GM23338 (cell line): ENCODE measurements at places on chromosomes 6 and 20.

- peak; percentile 82 for DNase-seq
Measured at GRCh38 chr20:17431621-17432364, 99.4 kb downstream of the BFSP1 start.

DNA sequence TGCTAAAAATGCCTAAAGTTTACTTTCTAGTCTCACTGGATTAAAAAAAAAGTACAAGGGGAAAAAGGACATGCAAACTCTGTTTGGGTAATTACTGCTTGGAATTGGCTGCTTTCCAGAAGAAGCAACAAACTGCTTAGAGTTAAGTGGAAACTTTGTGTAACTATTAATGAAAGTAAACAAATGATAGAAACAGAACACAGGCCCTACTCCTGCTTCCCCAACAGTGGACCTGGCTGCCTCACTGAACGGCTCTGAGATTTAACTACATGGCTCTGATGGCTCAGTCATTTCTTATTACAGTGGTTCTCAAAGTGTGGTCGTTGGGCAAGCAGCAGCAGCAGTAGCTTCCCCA is 108.5 kb downstream of the MAN1A1 start:
- DNase-seq, result no peak

GRCh38 chr6:116218172-116218633 is 35.7 kb downstream of the TSPYL4 start:
- DNase-seq, result no peak

DNA sequence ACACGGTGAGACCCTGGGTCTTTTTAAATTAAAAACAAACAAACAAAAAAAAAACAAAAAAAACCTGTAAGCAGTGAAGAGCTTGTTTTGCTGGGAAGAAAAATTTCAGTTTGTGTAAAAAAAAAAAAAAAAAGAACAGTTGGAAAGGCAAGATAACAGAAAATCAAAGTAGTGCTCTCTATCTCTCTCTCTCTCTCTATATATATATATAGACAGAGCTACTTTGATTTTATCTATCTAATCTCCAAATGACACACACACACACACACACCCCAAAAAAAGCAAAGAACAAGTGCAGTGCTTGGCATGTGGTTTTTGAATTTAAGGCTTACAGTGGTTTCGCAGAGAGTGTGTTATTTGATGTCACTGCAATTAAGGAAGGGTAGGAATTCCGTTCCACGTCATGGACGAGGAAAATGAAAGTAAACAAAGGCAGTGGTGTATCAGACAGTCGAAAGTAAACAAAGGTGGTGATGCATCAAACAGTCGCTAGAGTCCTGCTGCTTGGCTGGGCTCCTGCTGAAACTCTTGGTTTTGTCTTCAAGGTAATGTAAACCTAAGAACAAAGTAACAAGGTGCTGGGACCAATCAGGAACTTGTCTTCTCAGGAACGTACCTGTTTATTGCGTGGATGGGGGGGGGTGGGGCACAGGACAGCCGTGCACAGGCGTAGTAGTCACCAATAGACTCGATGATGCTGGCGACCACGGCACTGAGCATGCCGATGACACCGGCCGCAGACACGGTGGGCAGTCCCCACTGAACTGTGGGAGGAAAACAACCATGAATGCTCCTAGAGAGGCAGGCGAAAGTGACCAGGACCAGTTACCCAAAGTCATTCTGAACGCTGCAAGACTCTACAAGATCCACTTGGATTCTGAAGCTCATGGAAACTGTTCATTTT is 131.8 kb downstream of the SLC23A2 start:
- peak; percentile 45 for DNase-seq

DNA sequence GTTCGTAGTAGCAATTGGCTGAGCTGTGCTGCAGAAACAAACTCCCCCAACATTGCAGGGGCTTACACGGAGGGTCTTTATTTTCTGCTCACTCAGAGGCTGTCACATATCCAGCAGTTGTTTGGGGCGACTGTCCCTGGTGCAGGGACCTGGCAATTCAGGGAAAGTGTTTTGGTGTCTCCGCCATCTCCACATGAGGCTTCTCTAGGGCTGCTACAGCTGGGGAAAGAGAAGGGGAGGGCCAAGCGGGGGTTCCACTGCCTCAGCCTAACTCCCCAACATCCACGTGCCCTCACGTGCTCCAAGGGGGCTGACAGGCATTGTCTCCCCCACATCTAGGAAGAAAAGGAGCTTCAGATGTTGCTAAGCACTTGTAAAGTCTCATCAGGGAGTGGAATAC is 61.3 kb upstream of the NXT1 start:
- DNase-seq, result no peak

DNA sequence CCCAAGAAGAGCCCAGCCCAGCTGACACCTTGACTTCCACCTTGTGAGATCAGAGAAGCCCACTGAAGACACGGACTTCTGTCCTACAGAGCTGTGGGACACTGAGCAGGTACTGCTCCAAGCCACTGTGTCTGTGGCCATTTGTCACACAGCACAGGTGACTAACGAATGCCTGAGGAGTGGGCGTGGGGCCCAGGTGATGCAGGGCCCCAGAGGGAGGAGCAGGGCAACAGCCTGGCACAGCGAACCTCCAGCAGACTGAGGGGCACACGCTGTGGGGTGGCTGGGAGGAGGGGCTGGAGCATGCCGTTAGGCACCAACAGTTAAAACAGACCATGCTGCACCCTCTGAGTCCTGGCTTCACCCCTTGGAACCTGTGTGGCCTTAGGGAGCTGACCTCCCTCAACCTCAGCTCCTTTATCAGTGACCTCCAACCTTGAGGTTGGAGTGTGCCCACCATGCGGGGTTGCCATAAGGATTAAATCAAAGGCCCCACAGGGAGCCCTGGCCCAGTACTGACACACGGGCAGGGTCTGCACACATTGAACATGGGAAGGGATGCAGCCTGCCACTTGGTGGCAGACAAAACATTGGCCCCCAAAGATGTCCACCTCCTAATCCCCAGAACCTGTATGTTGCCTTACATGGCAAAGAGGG is 119.9 kb upstream of the CST7 start:
- DNase-seq, result no peak

DNA sequence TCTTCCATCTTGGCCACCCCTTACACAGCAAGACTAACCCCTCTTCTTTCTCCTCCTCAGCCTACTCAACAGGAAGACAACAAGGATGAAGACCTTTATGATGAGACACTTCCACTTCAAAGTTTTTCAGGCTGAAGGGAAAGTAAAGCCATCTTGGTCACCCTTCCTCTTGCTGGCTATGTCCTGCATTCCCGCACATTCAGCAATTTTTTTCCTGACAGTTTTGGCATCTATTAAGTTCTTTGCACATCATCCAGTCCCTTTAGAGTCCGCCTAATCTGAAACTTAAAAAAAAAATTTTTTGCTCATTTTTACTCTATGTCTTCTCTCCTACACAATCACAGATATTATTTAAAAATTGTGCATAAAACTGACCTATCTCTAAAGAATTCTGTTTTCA is 493.4 kb downstream of the LMBRD1 start:
- DNase-seq, result no peak

DNA sequence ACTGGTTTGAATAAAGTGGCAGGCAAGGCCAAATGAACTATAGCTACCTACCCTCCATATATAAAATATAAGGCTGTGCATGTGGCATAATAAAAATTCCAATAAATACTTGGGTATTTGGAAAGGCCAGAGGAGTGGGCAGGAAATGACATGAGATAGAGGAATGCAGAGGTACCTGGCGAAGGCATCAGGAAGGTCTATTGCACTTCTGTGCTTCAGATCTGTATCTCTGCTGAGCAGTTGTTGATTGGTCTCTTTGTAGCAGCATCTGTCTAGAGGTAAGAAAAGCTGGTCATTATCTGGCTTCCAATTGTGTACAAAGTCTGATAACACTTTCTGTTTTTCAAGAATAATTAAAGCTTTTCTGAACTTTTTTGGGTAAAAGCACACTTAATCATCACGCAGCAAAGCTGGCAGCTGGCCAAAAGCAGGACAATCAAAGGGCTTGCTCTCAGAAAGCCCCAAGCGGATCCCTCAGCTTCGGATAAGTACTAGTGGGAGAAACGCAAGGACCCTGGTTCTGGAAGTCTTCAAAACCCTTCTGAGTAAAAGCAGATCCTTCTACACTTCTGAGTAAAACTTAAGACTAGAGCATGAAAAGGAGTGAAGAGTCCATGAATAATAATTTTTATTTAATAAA is 120.1 kb upstream of the TCF21 start:
- DNase-seq, result no peak

GRCh38 chr6:39812853-39813533 is 20.8 kb downstream of the DAAM2 start:
- no peak for DNase-seq

DNA sequence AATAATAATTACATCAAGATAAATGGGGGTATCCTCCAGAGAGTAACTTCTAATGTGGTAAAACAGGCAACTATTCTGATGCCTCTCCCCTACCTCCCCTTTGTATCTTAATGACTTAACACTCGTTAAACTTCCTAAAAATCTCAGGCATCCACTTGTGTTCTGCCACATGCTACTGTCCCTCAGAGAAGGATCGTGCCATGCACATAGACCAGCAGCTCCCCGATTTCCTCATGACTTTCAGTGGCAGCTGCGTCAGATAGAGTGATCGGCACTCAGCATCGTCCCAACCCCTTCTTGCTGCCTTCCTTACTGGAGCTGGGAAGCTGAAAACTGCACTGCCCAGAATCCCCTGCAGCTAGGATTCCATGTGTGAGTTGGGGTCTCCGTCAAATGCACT is 32.1 kb downstream of the RIPOR2 start:
- DNase-seq, result no peak

- no peak for DNase-seq
Measured at GRCh38 chr6:169292338-169293124, 38.9 kb upstream of the THBS2 start.

- no peak for DNase-seq
Measured at GRCh38 chr6:4402477-4402976, 267.2 kb upstream of the ECI2 start.

GRCh38 chr20:17525650-17526049 is 5.5 kb downstream of the BFSP1 start:
- peak; percentile 79 for DNase-seq

GRCh38 chr6:91415031-91415605 is 828.2 kb upstream of the MAP3K7 start:
- no peak for DNase-seq

GRCh38 chr6:112307707-112308106 is 39.4 kb upstream of the RFPL4B start:
- DNase-seq, result no peak

DNA sequence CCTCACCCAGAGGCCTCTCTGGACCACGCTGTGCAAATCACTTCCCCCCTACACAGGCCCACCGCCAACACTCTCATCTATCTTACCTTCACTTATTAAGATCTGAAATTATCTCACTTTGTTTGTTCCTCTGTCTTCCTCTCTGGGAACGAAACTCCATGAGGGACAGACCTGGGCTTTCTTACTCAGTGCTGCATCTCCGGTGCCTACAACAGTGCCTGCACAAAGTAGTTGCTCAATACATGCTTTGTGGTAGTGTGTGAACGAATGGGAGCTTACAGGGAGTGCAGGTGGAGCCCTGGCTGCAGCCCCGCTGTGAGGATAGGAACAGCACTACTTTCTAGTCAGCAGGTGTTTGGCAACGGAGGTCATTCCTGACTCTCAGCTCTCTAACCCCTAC is 5.3 kb downstream of the CASS4 start:
- no peak for DNase-seq

DNA sequence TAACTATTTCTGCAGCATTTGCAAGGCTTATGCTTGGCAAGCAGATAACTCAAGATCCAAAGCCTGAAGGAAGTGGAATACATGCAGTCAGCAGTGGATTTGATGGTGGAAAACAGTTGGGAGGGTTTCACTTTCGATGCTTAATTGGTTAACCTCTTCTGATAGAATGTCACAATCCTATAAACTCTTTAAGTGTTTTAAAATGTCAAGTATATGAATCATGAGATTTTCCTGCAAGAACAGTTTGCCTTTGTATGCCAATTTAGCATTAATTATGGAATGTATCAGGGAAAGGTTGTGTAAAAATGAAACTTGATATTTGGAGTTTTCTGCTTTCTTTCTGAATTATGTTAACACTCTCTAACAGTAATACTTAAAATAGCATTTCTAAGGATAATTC is 36.6 kb downstream of the NKX2-4 start:
- no peak for DNase-seq

- DNase-seq, result no peak
Measured at GRCh38 chr20:49680484-49680883, 33.2 kb downstream of the B4GALT5 start.

DNA sequence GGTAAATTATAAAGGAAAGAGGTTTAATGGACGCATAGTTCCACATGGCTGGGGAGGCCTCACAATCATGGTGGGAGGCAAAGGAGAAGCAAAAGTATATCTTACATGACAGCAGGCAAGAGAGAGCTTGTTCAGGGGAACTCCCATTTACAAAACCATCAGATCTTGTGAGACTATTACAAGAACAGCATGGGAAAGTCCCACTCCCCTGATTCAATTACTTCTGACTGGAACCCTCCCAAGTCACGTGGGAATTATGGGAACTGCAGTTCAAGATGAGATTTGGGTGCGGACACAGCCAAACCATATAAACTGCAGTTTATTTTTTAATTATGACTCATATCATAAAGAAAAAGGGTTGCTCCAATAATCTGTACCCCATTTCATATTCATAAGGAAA is 22.3 kb upstream of the HLA-DQA2 start:
- no peak for DNase-seq

DNA sequence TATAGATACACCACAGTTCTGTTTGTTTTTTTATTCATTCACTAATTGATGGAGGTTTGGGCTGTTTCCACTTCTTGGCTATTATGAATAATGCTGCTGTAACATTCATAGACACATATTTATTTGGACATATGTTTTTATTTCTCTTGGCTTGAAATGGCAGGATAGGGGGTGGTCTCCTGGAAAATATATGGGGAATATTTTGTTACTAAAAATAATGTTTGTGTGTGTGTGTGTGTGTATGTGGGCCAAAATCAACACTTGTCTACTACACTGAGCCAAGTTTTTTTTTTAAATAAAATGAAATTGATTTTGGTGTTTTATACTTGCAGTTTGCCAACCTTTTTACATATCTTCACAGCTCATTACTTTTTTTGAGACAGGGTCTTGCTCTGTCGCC is 264.4 kb upstream of the SULF2 start:
- no peak for DNase-seq

- DNase-seq, result no peak
Measured at GRCh38 chr6:146957181-146958093, 246.8 kb upstream of the STXBP5 start.

DNA sequence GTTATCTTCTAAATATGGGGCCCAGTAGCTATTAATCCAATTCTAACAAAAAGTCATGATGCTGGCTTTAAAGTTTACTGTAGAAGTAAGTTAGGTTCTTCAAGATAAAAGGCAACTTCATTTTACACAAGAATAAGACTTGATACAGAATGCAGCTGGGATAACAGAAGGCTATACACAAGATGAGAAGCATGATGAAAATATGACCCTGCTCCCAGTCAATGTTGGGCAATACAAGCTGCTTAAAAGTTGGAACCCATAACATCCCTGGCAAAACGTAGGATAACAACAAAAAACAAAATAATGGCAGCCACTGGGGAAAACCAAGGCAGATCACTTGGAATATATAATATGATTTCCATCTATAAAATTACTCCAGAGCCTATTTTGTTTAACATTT is 87.6 kb upstream of the RSPO3 start:
- no peak for DNase-seq

GRCh38 chr20:58684291-58684690 is 8.3 kb upstream of the NPEPL1 start:
- no peak for DNase-seq

- DNase-seq, result peak; percentile 80
Measured at GRCh38 chr6:30013291-30013922, 47.7 kb upstream of the POLR1H start.

- peak; percentile 85 for DNase-seq
Measured at GRCh38 chr6:31734821-31735406, 1.4 kb downstream of the CLIC1 start.

- no peak for DNase-seq
Measured at GRCh38 chr20:11511821-11512220, 405.9 kb upstream of the BTBD3 start.

GRCh38 chr6:159126590-159126989 is 42.6 kb upstream of the FNDC1 start:
- DNase-seq, result no peak
